ENCODE measurements at places on chromosomes 3 and 15.

GRCh38 chr3:35320646-35321407, 318.5 kb upstream of the ARPP21 start:
- no peak for DNase-seq

- DNase-seq: no peak
These were observed 11.7 kb downstream of the ATP2C1 start for GRCh38 chr3:130905551-130905950.

GRCh38 chr3:197203714-197204146, 94.7 kb downstream of the DLG1 start:
- DNase-seq: no peak

- no peak for DNase-seq
These were observed 33.4 kb upstream of the RAD18 start for GRCh38 chr3:8996681-8997121.

DNA sequence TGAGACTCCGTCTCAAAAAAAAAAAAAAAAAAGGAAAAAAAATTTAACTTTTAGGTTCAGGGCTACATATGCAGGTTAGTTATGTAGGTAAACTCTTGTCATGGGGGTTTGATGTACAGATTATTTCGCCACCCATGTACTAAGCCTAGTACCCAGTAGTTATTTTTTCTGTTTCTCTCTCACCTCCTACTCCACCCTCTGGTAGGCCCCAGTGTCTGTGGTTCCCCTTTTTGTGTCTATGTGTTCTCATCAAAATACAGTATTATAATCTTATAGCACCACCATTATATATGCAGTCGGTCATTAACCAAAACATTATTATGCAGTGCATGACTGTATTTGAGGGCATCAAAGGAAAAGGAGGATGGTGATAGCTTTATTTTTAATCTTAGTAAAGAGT, 47.3 kb downstream of the CHP1 start:
- no peak for DNase-seq

GRCh38 chr15:101320501-101321052, 25.5 kb upstream of the SNRPA1 start:
- DNase-seq: no peak

DNA sequence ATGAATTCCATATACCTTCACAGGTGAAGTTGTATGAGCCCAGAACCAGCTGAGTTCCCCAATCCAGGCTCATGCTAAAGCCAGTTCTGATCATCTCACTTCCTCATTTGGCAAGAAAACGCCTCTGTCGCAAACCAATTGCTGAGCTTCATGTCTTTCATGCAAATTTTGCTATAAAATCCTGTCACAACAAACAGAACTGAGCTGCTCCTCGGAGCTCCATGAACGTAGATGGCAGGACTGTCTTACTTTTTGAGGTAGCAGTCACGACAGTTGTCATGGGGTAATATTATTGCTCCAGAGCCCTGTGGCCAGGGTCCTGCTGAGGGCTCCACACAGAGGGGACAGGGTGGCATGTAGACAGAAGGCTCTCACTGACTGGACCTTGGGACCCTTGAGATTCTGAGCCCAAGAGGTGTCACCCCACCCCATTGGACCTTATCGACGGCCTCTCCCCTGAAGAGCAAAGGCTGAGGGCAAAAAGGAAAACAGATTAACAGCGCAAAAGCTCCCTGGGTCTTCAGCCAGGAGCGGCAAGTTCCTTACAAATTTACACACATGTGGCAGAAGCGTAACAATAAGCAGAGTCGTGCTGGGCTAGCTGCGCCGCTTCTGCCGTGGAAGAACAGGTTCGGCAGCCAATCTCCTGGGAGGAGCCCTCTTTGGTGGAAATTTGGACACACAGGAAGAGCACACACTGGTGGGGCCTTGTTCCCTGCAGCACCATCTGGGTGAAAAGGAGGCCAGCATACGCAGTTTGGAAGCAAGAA, 249.2 kb downstream of the OPA1 start:
- no peak for DNase-seq

DNA sequence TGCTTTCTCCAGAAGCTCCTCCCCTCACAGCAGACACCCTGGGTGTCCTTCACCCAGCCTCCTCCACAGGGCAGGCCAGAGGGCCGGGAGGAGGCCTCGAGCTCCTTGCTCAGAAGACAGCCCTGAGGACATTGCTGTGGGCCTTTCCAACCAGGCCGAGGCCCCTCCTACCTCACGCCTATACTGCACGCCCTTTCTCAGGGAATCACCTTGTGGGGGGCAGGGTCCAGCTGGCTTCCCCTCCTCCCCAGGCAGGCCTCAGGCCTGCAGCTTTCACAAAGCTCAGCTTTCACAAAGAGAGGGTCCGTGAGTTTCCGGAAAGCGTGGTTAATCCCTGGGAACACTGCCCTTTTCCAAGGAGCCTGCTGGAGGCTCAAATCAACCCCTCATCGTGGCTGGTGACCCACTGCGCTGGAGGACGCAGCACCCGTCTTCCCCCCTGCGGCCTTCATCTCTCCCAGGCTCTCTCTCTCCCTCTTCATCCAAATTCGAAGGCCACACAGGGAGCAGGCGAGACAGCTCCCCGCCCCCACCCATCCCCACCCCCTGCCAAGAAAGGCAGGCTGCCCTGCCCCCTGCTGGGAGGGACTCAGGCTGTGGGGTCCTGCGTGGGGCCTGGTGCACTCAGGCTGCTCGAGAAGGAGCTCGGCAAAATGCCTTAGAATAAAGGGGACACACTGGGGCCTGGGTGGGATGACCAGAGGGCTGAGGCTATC, 79.4 kb downstream of the OCA2 start:
- DNase-seq: no peak

DNA sequence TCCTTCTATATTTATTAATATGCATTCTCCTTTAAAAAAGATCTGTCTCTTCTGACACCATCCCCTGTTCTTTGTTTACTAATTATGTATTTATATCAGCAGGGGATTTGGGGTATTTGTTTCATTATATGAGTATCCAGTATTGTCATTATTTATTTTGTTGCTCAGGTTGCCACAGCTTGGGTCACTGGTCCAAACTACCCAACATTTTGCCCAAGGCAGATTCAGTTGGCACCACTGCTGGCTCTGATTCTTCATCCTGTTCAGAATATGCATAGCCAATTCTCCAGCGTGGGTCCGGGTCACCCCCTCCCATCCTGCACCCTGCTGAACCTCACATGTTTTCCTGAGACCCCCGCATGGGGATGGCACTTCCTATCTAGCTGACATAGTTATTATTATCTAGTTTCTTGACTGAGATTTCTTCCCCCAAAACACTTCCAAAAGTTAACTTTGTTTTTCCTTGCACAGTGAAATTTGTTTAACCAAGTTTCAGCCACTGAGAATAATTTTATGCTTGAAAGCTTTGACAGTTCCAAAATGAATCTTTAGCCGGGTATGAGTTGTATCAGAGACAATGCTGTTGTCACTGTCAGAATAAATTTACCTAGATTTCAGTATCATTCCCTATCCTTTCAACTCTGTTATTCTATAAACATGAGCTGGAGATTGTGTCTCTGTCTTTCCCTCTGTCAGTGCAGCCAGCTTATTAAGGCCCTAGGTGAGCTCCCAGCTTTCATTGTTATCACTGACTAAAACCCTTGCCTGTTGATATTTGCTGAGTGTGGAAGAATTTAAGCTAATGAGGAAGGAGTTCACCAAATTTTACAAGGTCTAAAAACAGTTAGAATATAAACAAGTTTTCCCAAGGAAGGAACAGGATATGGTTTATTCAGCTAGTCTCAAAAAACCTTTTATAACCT, 70.3 kb downstream of the TGFBR2 start:
- no peak for DNase-seq

DNA sequence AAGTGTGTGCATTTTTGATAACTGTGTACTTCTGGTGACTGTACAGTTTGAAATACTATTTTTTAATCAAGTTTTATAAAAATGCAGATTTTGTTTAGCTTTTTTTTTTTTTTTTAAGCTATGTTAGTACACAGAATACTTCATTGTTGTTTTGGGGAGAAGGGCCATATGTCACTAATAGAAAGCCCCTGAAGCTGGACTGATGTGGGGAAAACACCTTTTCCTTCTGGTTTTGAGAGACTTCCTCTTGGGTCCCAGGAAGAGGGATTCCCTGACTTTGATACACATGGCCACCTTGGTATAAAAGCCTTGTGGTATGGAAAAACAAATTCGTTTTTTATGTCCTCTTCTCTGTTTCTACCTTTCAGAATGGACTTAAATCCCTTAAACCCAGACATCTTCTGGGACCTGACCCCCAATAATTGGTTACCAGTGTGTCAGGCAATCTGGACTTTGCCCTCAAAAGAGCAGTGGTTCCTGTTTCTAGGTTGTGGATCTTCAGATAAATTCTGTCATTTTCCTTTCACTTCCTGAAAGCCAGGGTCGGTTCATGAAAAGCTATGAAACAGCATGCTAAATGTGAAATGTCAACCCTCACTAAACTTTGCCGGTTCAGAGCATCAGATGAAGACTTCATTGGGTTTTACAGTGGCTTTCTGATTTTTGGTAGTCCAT, 31.1 kb upstream of the BLOC1S6 start:
- no peak for DNase-seq

DNA sequence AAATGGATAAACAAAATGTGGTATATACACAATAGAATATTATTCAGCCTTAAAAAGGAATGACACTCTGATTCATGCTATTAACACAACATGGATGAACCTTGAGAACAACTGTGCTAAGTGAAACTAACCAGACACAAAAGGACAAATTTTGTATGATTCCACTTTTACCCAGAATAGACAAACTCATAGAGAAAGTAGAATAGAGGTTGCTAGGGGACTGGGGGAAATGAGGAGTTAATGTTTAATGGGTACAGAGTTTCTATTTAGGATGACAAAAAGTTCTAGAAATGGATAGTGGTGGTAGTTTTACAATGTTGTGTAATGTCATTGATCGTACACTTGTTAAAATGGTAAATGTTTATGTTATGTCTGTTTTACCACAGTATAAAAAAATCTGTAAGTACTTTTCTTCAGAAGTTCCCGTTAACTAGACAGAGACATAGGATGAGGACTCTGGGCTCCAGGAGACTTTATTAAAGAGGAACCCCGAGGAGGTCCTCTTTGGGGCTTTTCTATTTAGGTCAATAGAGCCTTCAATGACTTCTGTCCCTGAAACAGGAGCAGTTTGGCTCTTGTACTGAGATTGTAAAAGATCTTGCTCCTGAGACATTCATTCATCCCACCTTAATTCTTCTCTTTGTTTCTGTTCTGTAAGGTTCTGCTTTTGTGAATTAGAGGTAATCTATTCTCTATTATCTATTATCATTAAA, 24.5 kb downstream of the ABHD6 start:
- no peak for DNase-seq

GRCh38 chr15:77282333-77282732, 137.6 kb downstream of the PEAK1 start:
- no peak for DNase-seq

GRCh38 chr3:46929324-46929723, 47.2 kb downstream of the CCDC12 start:
- DNase-seq: no peak

DNA sequence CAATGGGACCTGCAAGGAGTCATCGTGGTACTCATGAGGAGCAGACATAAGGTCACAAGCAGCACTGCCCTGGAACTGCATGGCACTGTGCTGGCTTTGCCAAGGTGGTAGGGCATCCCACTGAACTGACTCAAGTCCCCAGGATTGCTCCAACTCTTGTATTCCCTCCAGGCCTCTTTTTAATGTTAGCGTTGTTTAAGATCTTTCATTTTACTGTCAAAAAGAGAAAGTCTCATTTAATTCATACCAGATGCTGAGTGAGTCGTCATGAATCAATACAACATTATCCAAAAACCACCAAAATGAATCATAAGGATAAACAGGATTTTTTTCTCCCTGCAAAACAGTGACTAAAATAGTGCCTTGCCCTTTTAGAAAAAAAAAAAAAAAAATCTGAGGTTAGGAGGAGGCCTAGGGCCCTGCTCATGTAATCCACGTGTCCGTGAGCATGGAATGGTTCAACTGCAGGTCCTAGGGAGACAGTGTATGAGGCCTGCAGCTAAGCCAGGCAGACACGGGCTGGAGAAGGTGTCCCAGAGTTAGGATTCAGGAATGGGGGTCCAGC, 36.7 kb upstream of the BLM start:
- DNase-seq: no peak

- no peak for DNase-seq
These were observed 45.4 kb upstream of the UBE2E1 start for GRCh38 chr3:23760325-23760724.
